ENCODE measurements at places on chromosomes 6 and 20.

- DNase-seq, result no peak
Observed at GRCh38 chr6:44921798-44922197, 406.3 kb upstream of the RUNX2 start.

DNA sequence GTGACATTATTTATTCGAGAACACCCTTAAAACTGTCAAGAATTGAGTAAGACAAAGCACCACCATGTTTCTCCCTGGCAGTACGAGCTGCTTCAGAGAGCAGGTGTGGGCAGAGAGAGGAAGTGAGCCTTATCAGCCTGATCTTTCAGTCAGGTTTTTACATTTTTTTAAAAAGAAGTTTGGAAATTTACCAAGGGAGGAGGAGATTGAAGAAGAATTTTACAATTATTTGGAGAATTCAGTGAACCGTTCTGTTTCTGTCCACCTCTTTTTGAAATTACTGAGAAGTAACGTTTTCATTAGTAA lies 75.5 kb downstream of the ZDHHC14 start:
- no peak for DNase-seq

DNA sequence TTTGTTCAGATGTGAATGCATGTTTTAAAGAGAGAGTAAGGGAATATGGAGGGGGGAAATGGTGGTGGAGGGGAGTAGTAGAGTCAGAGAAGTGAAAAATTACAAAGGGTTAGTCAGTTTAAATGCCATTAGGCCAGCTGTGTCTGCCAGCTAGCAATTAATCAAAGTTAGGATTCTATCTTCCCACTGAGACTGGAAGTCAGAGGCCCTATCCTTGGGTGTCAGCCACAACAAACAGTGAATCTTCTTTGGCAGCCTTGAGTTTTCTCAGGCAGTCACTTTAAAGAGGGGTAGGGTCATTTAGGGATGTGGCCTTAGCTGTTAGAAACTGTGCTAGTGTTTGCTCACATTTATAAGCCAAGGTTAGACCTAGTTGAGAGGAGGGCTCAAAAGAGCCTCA lies 120.5 kb upstream of the BTBD3 start:
- DNase-seq, result no peak

- DNase-seq, result no peak
Observed at GRCh38 chr20:9140162-9140760, 71.4 kb downstream of the PLCB4 start.

- no peak for DNase-seq
Observed at GRCh38 chr6:68071740-68072139, 563.3 kb upstream of the ADGRB3 start.

- DNase-seq, result no peak
Observed at GRCh38 chr6:138824482-138825144, 28.7 kb downstream of the ECT2L start.

DNA sequence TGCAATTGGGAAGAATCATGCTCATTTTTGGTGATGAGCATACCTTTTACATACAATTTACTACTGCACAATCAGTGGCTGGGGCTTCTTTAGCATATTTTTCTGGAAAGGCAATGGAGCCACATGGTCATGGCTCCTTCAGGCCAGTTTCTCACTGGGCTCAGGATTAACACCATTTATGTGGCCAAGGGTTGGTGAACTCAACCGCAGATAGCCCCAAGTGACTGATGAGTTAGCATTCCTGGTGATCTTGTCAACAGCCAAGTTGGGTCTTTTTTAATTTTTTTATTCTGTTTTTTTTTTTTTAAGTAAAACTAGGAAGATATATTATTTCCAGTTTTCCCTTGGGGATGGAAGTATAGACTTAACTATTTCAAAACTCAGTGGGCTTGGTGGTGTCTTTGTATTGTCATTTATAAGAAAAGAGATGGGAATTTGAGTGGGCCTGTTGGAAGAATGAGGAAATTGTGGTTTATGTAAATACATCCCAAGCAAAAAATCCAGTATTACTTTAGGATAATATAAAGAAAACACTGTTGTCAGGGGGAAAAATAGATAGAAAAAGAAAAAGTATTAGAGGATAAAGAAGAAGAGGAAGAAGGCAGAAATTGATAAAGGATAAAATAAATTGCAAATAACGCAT lies 397.4 kb downstream of the MAFB start:
- DNase-seq, result no peak

DNA sequence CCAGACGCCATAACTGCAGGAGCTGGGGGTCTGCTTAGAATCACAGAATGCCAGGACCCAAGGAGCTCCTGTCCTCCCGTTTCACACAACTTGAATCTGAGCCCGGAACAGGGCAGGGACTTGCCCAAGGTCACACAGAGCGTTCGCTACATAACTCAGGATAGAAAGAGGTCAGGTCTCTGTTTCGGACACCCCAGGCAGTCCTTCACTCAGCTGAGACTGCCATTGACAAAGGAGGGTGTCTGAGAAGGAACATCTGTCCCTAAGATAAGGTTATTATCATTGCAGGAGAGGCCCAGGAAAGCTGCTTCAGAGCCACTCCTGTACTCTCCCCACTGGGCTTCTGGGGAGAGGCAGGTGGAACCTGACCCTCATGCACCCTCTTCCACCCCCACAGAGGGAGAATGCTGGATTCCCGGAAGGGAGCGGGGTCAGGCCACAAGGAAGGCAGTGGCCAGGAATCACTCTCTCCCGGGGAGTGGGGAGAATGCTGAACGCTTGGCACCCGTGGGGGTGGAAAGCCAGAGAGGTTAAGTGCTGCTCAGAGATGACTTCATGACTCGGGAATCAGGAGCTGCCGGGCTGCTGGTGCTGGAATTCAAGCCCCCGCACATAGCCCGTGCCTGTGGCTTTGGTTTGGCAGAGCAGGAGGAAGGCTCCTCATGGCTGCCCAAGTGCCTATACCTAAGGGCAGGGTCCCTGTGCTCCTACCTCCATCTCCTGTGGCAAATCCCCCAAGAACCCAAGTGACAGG lies 10.7 kb downstream of the SDC4 start:
- no peak for DNase-seq

GRCh38 chr20:58125726-58126125 lies 102.7 kb downstream of the ANKRD60 start:
- DNase-seq, result no peak

GRCh38 chr6:6811128-6812009 lies 222.8 kb downstream of the LY86 start:
- DNase-seq, result no peak

DNA sequence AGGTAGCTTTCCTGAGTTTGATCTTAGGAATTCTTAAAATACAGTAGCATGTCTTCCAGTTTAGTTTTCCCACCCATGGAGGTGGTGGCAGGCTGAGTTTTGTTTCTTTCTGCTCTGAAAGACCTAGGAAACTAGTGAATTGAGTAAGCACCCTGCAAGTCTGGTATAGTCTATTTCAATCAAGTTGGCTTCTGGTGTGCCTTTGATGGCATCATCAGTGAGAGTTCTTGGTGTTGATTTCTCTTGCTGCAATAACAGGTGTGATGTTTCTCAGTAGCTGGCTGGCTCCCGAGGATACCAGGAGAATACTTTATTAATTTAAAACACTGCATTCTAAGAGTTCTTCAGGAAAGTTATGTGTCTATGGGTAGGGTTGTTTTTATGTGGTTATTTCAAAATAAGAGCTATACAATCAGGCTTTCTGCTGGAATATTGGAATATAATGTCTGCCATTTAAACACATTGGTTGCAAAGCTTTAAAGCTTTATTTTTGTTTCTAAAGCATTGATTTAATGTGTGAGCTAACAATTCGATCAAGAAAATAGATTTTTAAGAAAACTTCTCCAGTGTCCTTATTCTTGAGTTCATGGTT lies 19.0 kb downstream of the VAPB start:
- DNase-seq, result no peak

- DNase-seq, result no peak
Observed at GRCh38 chr6:82616386-82617028, 252.9 kb downstream of the TPBG start.

DNA sequence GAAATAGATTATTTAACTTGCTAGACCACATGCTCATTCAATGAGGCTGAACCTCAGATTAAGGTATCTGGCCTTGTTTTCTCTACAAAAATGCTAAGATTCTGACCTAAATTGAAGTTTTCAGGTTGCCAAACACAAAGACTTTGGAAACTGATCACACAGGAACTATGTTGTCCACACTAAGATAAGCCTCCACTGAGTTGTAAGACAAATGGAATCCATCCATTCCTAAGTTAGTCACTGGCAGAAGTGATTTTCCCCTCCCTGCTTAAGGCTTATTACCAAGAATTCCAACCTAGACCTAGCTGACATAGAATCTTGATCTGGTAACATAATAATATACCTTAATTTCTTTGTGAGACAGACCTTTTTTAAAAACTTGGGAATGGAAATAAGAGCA lies 608.1 kb downstream of the TENT5A start:
- DNase-seq, result no peak

- no peak for DNase-seq
Observed at GRCh38 chr6:53244958-53245357, 96.3 kb upstream of the GCM1 start.

- no peak for DNase-seq
Observed at GRCh38 chr20:24493181-24493580, 23.8 kb downstream of the SYNDIG1 start.

- no peak for DNase-seq
Observed at GRCh38 chr6:110366975-110367374, 8.8 kb upstream of the METTL24 start.

DNA sequence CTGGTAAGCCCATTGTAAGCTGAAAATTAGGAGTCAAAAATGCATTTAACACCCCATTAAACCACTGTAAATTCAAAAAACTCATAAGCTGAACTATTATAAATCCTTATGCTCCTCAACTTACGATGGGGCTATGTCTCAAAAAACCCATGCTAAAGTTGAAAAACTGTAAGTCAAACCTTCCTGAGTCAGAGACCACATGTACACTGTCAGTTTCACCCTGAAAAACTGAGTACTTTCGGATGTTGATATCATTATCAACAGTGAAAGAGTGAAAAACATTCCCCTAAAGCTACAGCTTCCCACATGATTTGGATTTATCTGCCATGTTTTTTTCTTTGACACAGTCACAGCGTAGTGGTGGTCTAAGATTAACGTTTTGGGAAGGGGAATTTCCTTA lies 14.2 kb downstream of the RAB23 start:
- no peak for DNase-seq

DNA sequence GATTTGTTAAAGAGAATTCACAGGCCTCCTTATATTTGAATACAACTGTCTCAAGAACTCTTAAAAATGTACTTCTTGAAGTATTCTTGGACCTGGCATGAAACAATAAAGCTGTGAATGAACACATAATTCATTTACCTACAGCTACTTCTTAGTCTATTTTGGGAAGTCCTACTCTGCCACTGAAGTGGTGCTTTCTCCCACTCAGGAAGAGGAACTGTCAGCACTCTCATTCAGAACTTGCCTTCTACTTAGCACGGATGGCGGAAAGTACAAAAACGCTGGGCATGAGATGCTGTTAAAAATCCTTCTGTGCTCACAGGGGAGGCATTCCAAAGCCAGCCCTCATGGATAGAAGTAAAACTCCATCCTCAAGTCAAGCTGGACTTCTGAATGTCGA lies 144.8 kb upstream of the LAMP5 start:
- DNase-seq, result no peak

DNA sequence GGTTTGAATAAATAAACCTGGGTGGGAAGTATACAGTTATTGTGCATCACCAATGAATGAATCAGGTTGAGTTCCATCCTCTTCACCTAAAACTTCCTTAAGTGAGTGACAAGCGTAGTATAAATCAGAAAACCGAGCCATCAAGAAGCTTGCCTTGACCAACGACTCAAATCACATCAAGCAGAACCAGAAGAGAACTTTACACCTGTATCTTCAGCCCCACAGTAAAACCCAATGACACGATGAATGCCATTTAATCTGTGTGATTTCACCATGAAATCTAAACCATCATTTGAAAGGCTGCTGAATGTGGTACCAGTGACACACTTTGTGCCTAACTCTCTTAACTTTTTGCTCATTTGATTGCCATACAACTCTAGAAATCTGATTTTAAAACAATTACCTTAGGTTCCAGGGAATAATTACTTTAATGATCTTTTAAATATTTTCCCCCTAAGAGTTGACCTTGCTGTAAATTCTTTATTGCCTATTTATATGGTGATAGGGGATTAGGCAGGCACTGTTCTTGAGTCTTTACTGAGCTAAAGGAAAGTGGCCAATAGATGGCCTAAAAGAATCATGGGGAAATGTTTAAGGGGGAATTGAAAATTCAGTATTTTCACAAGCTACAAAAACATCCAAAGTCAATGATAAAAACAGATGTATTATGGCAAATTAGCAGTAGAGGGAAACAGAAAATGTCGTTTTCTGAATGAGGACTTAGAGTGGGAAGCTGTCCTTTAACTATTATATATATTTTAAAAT lies 152.0 kb upstream of the EYA4 start:
- no peak for DNase-seq

DNA sequence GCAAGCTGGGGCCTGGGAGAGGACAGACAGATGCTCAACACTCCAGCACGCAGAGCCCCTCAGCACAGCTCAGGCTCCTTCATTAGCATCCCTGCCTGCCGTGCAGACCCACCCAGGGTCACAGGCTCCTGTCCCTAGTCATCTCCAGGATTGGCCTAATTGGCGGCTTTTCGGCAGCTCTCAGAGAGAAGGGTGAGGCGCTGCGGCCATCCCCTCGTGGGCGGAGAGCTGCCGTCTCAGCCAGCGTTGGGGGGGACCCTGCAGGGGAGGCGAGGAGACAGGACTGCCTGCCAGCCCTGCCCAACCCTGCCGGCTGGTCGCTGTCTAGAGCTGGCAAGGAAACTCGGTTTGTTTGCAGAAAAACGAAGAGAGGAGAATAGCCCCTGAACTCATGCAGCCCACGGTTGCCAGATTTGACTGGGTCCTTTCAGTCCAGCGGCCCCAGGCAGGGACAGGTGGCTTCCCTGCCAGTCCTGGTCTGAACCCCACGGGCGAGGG lies 26.8 kb downstream of the BHLHE23 start:
- no peak for DNase-seq

DNA sequence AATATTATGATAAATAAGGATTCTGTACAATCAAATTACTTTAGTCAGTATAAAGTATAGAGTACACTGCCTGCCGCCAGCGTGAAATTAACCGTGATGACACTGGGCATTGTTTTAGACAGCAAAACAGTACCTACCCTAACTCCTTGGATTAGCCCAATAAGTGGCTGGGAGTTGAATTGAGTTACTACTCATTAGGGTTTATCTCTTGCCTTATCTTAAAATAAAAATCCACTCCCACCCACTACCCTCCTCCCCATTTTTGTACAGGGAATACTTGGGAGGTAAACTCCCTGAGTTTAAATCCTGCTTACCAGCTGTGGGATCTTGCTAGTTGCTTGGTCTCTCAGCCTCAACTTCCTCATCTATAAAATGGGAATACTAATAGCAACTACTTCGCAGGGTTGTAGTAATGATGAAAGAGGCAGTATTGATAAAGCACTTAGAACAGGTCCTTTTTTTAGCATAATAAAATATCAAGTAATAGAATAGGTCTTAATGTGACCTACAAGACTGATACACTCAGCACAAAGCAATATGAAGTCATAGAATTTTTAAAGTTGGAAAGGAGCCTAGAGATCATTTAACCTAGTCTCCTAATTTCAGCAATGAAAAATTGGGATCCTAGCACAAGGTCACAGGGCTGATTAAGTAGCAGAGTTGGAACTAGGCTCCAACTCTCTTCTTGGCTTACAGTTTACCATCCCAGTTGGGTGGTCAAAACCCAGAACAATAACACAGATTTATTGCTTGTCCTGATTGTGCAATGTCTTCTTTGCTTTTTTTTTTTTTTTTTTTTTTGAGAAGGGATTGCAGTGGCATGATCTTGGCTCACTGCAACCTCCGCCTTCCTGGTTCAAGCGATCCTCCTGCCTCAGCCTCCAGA lies 23.8 kb downstream of the PHACTR2 start:
- DNase-seq, result no peak

- no peak for DNase-seq
Observed at GRCh38 chr20:47594157-47594556, 92.5 kb downstream of the NCOA3 start.

Data from iPS DF 6.9 (cell line).